ENCODE measurements at places on chromosomes 2 and 18. TPM values are rescaled to one million over a fixed set of nuclear protein-coding genes. Genes with fewer than 3 reads are reported as not detected.

The AKAIN1 gene
- not detected for polyA plus RNA-seq

The CGREF1 gene
- 3.5 TPM for polyA plus RNA-seq

The NT5C1B gene
- polyA plus RNA-seq = not detected

The FTCDNL1 gene
- 2.3 TPM for polyA plus RNA-seq

The SKA1 gene
- 14.7 TPM for polyA plus RNA-seq

The KCNF1 gene
- polyA plus RNA-seq = 0.19 TPM

The DYSF gene
- polyA plus RNA-seq = 7.3 TPM

The ZNF397 gene
- 19.1 TPM for polyA plus RNA-seq

The CAPN14 gene
- 0.15 TPM for polyA plus RNA-seq
